Peyer's patch (tissue), 4 donors: ENCODE measurements at places on chromosomes 2 and 18. TPM values are rescaled to one million over a fixed set of nuclear protein-coding genes. Genes with fewer than 3 reads are reported as not detected.
A peak's percentile ranks its signal among the peaks of the same experiment; 100 is the strongest.

The FZD7 gene
- 8.6 TPM for total RNA-seq

The UGT1A4 gene
- not detected for total RNA-seq

The IL36A gene
- not detected for total RNA-seq

The RSAD2 gene
- 2.3 TPM for total RNA-seq

The AQP4 gene
- not detected for total RNA-seq

The AOX1 gene
- total RNA-seq, result 29.0 TPM

The RGPD3 gene
- total RNA-seq, result 0.67 TPM

The SLC30A3 gene
- 0.35 TPM for total RNA-seq

The CDH7 gene
- not detected for total RNA-seq

The FHOD3 gene
- 0.53 TPM for total RNA-seq

The GKN1 gene
- not detected for total RNA-seq

GRCh38 chr18:80205294-80205693, 42.0 kb downstream of the PARD6G start:
- H3K27ac ChIP-seq, result no peak overlapping the region
- H3K4me3 ChIP-seq, result no peak overlapping the region
- H3K36me3 ChIP-seq, result no peaks in the 10 kb centered on the region
- H3K4me1 ChIP-seq, result no peaks in the 10 kb centered on the region
- no peaks in the 10 kb centered on the region for H3K27me3 ChIP-seq

GRCh38 chr2:174048243-174048642, 83.1 kb upstream of the SP3 start:
- no peaks in the 10 kb centered on the region for H3K27me3 ChIP-seq
- H3K27ac ChIP-seq, result no peak overlapping the region
- no peaks in the 10 kb centered on the region for H3K36me3 ChIP-seq
- no peak for DNase-seq

- no peaks in the 10 kb centered on the region for H3K4me1 ChIP-seq
- H3K4me3 ChIP-seq, result no peak overlapping the region
- DNase-seq, result no peak
- H3K36me3 ChIP-seq, result no peaks in the 10 kb centered on the region
These were observed 249.1 kb downstream of the FAM210A start for GRCh38 chr18:13477147-13477683.

- H3K4me1 ChIP-seq, result no peaks in the 10 kb centered on the region
- no peaks in the 10 kb centered on the region for H3K36me3 ChIP-seq
- H3K27ac ChIP-seq, result no peak overlapping the region
- H3K27me3 ChIP-seq, result no peaks in the 10 kb centered on the region
- H3K4me3 ChIP-seq, result no peak overlapping the region
These were observed 521.0 kb upstream of the MYT1L start for GRCh38 chr2:2851806-2852777.

GRCh38 chr2:121336528-121337294, 51.7 kb upstream of the TFCP2L1 start:
- no peak overlapping the region for H3K4me3 ChIP-seq
- peaks cover 8% of the 10 kb centered on the region for H3K4me1 ChIP-seq
- no peak overlapping the region for H3K27ac ChIP-seq
- no peaks in the 10 kb centered on the region for H3K36me3 ChIP-seq
- peak; percentile 19 for DNase-seq
- H3K27me3 ChIP-seq, result no peaks in the 10 kb centered on the region

- H3K4me3 ChIP-seq, result no peak overlapping the region
- H3K27me3 ChIP-seq, result no peaks in the 10 kb centered on the region
- DNase-seq, result no peak
- H3K4me1 ChIP-seq, result no peaks in the 10 kb centered on the region
- H3K27ac ChIP-seq, result no peak overlapping the region
These were observed 50.7 kb downstream of the TRIP12 start for GRCh38 chr2:229870903-229871656.

DNA sequence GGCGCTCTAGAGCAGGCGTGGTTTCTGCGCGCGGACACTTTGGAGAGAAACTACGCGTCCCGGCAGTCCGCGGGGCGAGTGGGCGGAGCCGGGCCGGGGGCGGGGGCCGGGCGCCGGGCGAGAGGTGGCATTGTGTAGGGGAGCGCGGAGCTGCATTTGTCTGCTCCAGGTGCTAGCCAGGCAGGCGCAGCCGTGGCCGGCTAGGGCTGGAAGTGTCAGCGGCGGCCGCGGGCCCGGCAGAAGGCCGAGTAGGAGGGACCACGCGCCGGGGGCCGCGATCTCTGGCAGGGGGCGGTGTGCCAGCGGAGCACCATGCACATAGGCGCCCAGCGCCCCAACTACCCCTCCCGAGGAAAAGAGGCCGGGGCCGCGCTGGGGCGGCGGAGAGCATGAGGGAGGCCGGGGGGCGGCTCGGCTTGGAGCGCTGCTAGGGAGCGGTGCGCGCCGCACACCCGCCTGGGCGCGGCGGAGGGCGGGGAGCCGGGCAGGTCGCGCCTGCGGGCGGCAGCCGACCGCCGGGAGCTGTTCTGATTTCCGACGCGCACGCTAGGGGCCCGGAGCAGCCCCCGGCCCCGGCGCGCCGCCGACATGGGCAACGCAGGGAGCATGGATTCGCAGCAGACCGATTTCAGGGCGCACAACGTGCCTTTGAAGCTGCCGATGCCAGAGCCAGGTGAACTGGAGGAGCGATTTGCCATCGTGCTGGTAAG, at the start of gene FMNL2:
TSS of gene FMNL2 (plus strand) at position 159 of the 710 bp plus-strand sequence.
- no peaks in the 10 kb centered on the region for H3K36me3 ChIP-seq
- DNase-seq, result peak; percentile 88
- no peaks in the 10 kb centered on the region for H3K27me3 ChIP-seq
- H3K4me3 ChIP-seq, result peak within 1 kb of the TSS; percentile 78
- no peaks in the 10 kb centered on the region for H3K4me1 ChIP-seq

- no peaks in the 10 kb centered on the region for H3K36me3 ChIP-seq
- peak; percentile 50 for DNase-seq
- H3K27me3 ChIP-seq, result no peaks in the 10 kb centered on the region
- H3K27ac ChIP-seq, result no peak overlapping the region
- H3K4me3 ChIP-seq, result no peak overlapping the region
These were observed 24.3 kb downstream of the TMEM237 start for GRCh38 chr2:201618744-201619662.

DNA sequence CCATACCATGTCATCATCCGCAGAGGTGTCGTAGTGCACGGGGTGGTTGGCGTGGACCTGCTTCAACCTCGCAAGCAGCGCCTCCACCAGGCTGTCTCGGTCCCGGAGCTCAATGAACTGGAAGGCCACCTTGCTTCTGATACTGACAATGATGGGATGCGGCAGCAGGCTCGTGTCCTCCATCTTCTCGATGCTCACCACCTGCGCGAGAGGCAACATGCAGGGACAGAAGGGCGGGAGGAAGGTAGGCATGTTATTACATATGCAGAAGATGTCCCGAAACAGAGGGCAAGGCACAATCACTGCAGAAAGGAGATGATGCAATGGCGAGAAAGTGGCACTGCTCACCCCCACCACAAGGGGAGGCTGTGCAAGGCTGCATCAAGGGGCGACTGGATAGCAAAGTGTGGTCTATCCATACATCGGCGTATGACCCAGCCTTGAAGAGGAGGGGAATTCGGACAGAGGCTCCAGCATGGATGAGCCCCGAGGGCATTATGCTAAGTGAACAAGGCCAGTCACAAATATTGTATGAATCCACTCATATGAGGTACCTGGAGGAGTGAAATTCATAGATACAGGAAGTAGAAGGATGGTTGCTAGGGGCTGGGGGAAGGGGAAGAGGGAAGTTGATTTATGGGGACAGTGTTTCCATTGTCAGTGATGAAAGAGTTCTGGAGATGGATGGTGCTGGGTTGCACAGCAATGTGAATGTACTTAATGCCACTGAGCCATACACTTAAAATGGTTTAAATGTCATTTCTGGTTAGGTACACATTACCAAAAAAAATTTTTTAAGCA, 36.6 kb downstream of the RPL31 start:
- no peaks in the 10 kb centered on the region for H3K36me3 ChIP-seq
- H3K4me1 ChIP-seq, result no peaks in the 10 kb centered on the region
- no peaks in the 10 kb centered on the region for H3K27me3 ChIP-seq
- no peak overlapping the region for H3K4me3 ChIP-seq

DNA sequence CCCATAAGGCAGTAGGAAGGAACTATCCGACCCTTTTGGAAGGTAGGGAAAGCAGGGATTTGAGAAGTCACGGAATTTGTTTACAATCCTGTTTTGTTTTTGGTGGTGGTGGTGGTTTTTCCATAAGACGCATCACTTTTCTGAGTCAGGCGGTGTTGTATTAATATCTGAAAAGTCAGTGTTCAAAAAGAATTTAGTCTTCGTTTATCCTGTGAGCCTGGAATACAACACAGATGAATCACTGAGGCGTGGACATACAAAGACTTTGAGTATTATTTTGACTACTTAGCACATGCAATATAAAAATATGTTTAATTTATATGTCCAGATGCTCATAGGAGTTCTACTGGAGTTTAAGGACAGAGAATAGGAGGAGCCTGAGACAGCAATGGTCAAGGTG, 785 bp downstream of the ZNF892 start:
- H3K36me3 ChIP-seq, result peaks cover 19% of the 10 kb centered on the region
- H3K4me1 ChIP-seq, result peaks cover 7% of the 10 kb centered on the region
- H3K27me3 ChIP-seq, result no peaks in the 10 kb centered on the region
- peak overlapping the region; percentile 82 for H3K27ac ChIP-seq
- peak overlapping the region; percentile 86 for H3K4me3 ChIP-seq

DNA sequence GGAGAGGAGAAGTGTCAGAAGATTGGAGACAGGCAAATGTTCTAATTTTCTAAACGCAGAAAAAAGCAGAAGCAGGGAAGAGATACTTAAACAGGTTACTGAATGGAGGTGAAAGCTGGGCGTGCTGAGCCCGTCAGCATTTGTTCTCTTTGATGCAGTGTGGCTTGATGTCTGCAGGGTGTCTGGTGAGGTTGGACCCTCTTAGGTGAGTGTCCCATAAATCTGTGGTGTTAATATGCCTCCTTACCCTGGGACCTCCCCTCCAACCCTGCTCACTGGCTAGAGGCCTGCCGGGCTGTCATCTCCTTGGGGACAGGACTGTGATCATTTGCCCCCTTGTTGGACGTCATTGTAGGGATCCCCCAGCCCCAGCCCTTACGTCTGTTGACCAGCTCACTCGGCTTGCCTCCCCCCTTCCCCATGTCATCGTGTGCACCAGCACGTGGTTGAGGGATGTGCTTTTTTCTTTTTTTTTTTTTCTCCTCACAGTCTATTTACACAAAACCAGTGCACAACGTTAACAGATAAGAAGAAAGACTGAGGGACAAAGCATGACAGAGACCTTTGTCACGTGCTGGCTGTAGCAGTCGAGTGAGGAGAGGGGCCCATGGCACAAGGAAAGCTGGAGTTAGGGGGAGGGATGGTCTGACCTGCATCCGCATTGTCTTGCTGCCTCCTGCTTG, 56.4 kb downstream of the NCK2 start:
- peak overlapping the region; percentile 79 for H3K27ac ChIP-seq
- H3K36me3 ChIP-seq, result no peaks in the 10 kb centered on the region
- no peak overlapping the region for H3K4me3 ChIP-seq
- H3K4me1 ChIP-seq, result peaks cover 63% of the 10 kb centered on the region

DNA sequence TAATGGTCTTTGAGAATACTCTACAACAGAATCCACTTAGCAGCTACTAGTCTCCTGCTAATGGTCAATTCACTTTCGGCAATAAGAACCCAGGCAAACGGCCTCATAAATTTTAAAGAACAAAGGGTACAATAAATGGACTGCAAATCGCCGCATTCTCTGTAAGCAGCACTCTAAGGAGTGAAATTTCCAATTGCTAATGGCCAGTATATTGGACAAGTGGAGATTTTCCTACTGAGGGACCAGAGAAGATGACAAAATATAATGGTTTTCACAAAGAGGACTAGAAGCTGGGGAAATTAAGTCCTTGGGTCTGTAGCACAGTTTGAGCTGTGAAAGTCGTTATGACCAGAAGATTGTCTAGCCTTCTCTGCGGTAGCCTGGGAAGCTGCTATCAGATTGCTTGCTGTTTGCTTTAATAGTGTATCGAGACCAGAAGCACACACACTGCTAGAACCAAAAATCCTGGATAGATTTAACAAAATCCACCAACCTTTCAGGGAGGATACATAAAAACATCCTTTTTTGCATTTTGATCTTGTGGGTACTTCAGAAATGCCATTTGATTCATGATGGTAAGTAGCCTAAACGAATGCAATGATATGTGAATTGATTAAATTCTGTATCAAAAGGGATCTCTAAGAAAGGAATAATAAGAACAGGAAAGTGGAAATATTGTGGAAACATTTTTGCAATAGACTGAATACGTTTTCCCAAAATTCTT, 53.6 kb upstream of the ATP8B1 start:
- H3K4me3 ChIP-seq, result no peak overlapping the region
- no peaks in the 10 kb centered on the region for H3K27me3 ChIP-seq
- no peak for DNase-seq
- H3K4me1 ChIP-seq, result no peaks in the 10 kb centered on the region

DNA sequence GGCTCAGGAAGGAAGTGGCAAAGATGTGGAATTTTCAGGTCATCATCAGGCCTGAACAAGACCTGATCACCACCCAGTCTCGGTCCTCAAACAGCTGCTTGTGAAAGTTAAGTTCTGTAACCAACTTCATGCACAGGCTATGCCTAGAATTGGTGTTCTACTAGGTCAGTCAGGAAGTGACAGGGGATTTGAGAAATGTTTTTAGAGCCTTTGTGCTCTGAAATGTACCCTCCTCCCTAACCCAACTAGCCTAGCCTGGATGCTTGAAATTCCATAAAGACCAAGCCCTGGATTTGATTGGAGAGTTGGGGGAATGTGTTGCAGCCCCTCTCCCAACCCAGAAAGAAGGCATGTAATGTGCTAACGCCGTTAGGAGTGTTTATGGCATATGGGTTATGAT, 63.3 kb downstream of the TGOLN2 start:
- no peak for DNase-seq
- H3K4me3 ChIP-seq, result no peak overlapping the region
- no peaks in the 10 kb centered on the region for H3K36me3 ChIP-seq
- H3K4me1 ChIP-seq, result no peaks in the 10 kb centered on the region
- no peaks in the 10 kb centered on the region for H3K27me3 ChIP-seq
- no peak overlapping the region for H3K27ac ChIP-seq

- no peak overlapping the region for H3K27ac ChIP-seq
- H3K36me3 ChIP-seq, result no peaks in the 10 kb centered on the region
- no peaks in the 10 kb centered on the region for H3K27me3 ChIP-seq
- H3K4me1 ChIP-seq, result no peaks in the 10 kb centered on the region
- no peak overlapping the region for H3K4me3 ChIP-seq
- DNase-seq, result no peak
These were observed 103.4 kb upstream of the RASGRP3 start for GRCh38 chr2:33372940-33373553.

- H3K4me3 ChIP-seq, result no peak overlapping the region
- H3K27me3 ChIP-seq, result no peaks in the 10 kb centered on the region
- H3K4me1 ChIP-seq, result no peaks in the 10 kb centered on the region
- H3K27ac ChIP-seq, result no peak overlapping the region
These were observed 170.9 kb upstream of the PXDN start for GRCh38 chr2:1915196-1915595.

GRCh38 chr2:66794070-66794469, 359.1 kb downstream of the MEIS1 start:
- no peak overlapping the region for H3K4me3 ChIP-seq
- DNase-seq, result no peak
- H3K27me3 ChIP-seq, result no peaks in the 10 kb centered on the region
- H3K36me3 ChIP-seq, result no peaks in the 10 kb centered on the region
- no peaks in the 10 kb centered on the region for H3K4me1 ChIP-seq

GRCh38 chr2:128086244-128086643, 4.8 kb upstream of the UGGT1 start:
- H3K27me3 ChIP-seq, result no peaks in the 10 kb centered on the region
- no peaks in the 10 kb centered on the region for H3K4me1 ChIP-seq
- H3K36me3 ChIP-seq, result no peaks in the 10 kb centered on the region
- no peak overlapping the region for H3K27ac ChIP-seq

GRCh38 chr18:32530947-32531651, 60.4 kb upstream of the GAREM1 start:
- no peaks in the 10 kb centered on the region for H3K27me3 ChIP-seq
- no peaks in the 10 kb centered on the region for H3K4me1 ChIP-seq
- H3K36me3 ChIP-seq, result no peaks in the 10 kb centered on the region
- no peak overlapping the region for H3K27ac ChIP-seq
- no peak overlapping the region for H3K4me3 ChIP-seq

- no peaks in the 10 kb centered on the region for H3K4me1 ChIP-seq
- H3K27ac ChIP-seq, result no peak overlapping the region
- H3K4me3 ChIP-seq, result no peak overlapping the region
- no peaks in the 10 kb centered on the region for H3K36me3 ChIP-seq
- H3K27me3 ChIP-seq, result no peaks in the 10 kb centered on the region
These were observed 173.7 kb downstream of the ACKR3 start for GRCh38 chr2:236743039-236743920.
